Activated CD8-positive, alpha-beta memory T cell treated with anti-CD3 and anti-CD28 coated beads for 1 hour (primary cell): ENCODE measurements at places on chromosomes 7 and 10.

DNA sequence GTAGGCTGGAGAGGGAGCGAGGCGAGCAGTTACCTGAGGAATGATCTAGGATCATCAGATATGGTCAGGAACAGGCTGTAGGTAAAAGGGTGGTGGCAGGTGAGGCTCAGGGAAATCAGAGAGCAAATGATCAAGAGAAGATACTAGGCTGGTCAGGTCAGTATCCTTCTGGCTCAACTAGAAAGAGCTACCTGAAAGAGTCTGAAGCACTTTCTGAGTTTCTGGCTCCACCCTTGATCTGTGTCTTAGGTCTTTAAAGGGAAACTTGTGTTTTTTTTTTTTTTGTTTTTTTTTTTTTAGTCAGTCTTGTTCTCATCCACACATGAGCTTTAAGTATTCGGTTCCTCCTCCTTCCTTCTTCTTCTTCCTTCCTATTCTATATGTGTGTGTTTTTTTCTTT is 10.5 kb downstream of the ADAM22 start:
- no peak for DNase-seq

- DNase-seq = no peak
Observed at GRCh38 chr10:58721601-58722281, 209.1 kb downstream of the BICC1 start.

DNA sequence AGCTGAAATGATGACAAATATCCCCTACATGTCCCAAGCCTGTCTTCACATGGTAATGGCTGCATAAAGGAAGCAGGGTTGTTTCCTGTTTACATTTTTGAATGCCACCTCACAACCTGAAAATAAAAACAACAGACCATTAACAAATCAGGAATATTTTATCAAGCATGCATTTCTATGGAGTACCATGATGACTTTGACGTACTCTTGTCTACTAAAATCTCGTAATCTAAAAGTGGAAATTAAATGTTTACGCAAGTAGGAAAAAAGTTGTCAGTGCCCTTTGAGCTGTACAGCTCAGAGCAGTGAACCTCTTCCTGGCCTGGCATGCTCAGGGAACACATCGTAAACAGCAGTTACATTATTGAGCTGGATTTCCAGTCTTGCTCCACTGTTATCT is 194.1 kb downstream of the INHBA start:
- no peak for DNase-seq

GRCh38 chr10:119818889-119819270 is 53.8 kb downstream of the MCMBP start:
- no peak for DNase-seq

- no peak for DNase-seq
Observed at GRCh38 chr10:126893841-126894240, 11.4 kb upstream of the DOCK1 start.

DNA sequence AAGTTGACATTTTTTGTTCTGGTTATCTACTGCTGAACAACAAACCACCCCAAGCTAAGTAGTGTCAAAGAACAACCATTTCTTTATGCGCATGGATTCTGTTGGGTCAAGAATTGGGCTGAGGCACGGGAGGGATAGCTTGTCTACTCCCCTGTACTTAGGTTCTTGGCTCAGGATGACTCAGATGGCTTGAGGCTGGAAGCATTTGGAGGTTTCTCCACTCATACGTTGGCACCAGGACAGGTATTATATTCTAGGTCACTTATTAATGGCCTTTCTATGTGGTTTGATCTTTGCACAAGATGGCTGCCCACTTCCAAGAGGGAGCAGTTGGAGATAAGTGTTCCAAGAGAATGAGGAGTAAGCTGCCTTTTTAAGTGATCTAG is 11.8 kb upstream of the TFAM start:
- no peak for DNase-seq

GRCh38 chr10:8037199-8037801 is 17.2 kb upstream of the GATA3 start:
- no peak for DNase-seq

DNA sequence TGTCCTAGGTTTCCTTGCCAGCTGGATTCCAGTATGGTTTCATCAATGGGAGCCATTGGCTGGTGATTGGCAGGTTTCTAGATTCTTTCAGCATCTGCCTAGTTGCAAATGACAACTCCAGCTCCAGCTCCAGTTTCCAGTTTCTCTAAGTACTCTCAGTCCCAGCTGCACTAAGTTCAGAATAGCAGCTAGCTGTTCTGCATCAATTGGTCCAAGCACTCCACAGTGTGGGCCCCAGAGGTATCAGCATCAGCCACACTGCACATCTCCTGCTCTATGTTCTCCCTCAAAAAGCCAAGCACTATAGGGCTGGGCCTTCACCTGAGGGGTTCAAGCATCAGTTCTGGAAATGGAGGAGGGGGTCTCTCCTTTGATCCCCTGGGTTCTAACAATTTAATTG is 143.4 kb downstream of the VPS50 start:
- DNase-seq = no peak

DNA sequence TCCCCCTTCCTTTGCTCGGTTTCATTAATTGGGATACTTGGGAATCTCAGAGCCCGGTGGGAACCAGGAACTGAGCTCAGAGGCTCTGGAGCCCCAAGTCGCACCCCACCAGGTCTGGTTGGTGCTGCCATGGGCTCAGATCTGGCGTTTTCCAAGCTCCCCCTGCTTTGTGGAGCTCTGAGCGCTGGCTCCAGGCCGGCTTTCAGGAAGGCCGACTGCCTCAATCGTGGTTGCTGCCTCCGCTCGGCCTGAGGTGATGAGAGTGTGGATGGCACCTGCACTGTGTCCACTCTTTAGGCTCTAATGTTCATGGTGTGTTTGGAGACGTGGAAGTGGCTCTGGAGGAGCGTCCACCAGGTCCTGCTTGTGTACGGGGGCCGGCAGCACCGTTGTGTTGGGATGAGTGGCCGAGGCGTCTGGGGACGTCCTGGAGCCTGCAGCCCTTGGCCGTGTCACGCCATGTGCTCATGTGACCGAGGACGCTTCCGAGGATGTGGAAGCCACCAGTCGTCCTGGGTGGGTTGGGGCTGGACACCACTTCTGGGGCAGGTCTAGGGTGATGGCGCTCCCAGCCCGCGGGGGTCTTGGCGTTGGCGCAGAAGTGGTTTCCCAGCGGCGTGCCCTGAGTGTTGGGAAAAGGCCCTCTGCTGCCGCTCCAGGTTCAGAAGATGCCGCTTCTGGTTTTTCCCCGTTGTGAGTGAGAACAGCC is 8.2 kb downstream of the INPP5A start:
- no peak for DNase-seq

- DNase-seq = no peak
Observed at GRCh38 chr10:124701881-124702656, 42.1 kb downstream of the FAM53B start.
